M059J (cell line): ENCODE measurements at places on chromosomes 2 and 18. TPM values are rescaled to one million over a fixed set of nuclear protein-coding genes. Genes with fewer than 3 reads are reported as not detected.

DNA sequence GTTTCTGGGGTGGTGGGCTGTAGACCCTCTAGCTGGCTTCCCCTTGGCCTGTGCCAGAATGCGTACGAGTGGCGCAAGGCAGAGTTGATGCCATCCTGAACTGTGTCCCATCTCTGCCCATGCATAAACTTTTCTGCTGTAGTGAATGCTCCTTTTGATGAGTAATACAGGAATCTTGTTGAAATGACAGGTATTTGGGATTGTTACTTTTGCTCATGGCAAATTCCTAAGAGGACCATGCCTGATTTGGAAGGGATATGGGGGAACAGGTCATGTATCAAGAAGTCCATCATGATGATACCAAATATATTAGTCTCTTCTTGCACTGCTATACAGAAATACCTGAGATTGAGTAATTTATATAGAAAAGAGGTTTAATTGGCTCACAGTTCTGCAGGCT lies 648.0 kb downstream of the SLC4A3 start:
- peak; percentile 74 for DNase-seq

Gene SERPINB7
- total RNA-seq: 15.7 and 20.8 TPM in 2 replicates

- peak; percentile 7 for DNase-seq
These were observed 45.8 kb downstream of the LAMA3 start for GRCh38 chr18:23735021-23735464.

DNA sequence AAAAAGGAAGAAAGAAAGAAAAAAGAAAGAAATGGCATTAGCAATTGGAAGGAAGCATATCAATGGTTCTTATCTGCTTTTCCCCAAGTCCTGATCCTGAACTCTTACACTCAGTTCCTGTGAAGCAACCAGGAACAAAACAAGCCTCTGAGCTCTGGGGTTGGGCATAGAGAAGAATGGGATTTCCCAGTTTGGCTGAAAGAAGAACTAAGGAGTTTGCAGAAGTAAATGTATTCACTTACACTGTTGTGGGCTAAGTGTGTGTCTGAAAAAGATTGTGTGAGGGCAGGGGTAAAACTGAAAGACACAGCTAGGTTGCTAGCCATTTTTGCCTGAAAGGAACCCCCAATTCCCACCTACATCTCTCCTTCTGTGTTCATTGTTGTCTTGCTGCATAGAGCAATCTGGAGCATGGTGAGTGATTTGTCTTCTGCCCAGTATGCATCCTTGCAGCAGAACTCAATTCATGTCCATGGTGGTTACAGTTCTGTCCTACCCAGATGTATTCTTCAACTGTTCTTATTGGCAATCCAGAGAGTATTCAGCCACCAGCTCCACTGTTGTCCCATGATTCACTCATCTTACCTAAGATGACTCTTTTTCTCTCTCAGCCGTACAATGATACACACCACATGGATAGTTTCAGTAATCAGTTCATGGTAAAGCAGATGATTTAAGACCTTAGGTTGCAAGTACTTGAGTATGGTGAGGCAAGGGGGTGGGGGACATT lies 348.7 kb downstream of the ARHGAP15 start:
- no peak for DNase-seq

Gene LYPD6
- total RNA-seq: 6.9 and 11.3 TPM in 2 replicates

GRCh38 chr2:23476786-23477185 lies 91.8 kb downstream of the KLHL29 start:
- DNase-seq: no peak

DNA sequence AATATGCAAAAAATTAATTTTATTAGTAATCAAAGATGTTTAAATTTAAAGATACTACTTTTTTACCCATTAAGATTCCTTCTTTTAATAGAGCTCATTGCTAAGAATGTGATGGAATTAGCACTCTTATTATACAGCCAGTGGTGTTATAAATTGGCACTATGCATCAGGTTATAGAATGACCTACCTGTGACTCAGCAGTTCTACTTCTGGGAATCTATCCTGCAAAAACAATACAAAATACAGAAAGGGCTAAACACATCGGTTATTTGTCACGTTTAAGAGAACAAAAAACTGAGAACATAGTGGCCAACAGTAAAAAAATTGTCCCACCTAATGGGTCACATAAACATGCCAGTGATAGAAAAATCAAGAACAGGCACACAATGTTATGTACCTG lies 9.4 kb upstream of the ADD2 start:
- DNase-seq: peak; percentile 24
